ENCODE measurements at places on chromosomes 7 and 10.

- DNase-seq: no peak
Observed at GRCh38 chr7:21071561-21072501, 285.1 kb upstream of the SP8 start.

- no peak for DNase-seq
Observed at GRCh38 chr7:84614821-84615501, 420.4 kb upstream of the SEMA3A start.

- no peak for DNase-seq
Observed at GRCh38 chr10:133529576-133529946, 2.4 kb downstream of the CYP2E1 start.

- DNase-seq: no peak
Observed at GRCh38 chr10:128476845-128477244, 350.6 kb upstream of the MKI67 start.

DNA sequence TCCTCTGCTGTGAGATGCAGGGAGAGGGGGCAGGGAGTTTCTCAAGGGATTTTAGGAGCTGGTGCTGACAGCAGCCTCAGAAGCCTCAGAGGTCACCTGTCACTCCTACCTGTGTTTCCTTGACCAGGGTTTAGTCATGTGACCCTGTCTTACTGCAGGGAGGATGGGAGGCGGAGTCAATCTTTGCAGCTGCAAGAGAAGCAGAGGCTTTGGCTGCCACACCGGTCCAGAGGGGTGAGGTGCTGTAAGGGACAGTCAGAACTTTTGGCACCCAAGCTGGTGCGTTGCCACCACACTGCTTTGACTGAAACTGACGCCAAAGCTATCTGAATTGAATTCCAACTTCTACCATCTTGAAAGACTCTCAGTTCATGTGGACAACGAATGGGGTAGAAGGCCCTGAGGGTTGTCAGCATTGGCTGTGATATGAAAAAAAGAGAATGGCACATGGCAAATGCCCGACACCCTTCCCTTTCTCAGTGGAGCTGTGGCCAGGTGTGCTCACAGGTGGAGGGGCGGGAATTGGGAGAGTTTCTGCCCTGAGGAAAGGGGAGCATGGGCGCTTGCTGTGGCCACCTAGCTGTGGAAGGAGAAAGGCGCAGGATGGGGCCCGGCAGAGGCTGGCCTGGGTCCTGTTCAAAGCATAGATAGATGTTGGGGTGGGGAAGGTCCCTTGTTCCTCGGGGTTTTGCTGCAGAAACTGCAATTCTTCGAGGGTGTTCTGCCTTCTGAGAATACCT lies 69.3 kb downstream of the ARHGAP22 start:
- DNase-seq: no peak

GRCh38 chr7:159114096-159114495 lies 30.6 kb downstream of the VIPR2 start:
- DNase-seq: no peak

- no peak for DNase-seq
Observed at GRCh38 chr7:7323921-7324320, 141.6 kb downstream of the C1GALT1 start.

DNA sequence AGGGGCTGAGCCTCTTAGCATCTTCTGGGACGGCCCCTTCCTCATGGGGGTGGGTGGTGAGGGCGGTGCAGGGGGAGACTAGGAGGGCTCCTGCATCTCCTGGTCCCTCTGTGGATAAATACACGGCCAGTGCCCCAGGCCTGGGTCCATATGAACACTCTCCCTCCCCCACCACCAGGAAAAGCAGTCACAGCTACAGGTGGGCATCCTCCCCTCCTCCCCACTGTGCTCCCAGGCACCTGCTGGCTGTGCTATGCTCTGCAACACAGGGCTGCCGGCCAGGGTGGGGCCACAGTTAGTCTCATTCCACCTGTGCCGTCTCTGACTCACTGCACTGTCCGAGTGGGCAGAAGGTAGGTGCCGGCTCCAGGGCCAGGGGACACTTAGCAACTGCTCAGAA lies 87.3 kb upstream of the INSIG1 start:
- DNase-seq: no peak

GRCh38 chr10:100006243-100006886 lies 3.4 kb downstream of the DNMBP start:
- no peak for DNase-seq

GRCh38 chr7:103879411-103879810 lies 110.0 kb downstream of the RELN start:
- DNase-seq: no peak

GRCh38 chr7:74483402-74484336 lies 30.0 kb downstream of the GTF2IRD1 start:
- no peak for DNase-seq

- no peak for DNase-seq
Observed at GRCh38 chr10:30645340-30645827, 15.8 kb upstream of the LYZL2 start.

DNA sequence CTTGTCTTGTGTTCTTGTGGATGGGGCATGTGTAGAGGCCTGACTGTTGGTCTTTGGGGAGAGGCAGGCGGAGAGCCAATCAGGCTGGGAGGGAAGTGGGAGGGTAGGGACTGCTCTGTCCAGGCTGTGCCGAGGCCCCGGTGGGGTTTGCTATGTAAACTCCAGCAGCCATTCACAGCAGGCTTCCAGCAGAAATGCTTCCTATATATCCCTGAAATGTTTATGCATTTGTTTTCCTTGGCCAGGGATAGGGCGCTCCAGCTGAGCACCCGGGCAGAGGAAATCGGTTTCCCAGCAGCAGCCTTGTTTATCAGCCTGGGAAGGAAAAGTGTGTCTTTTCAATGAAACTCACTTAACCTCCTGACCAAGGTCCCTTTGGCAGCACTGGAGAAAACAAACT lies 18.3 kb upstream of the AQP1 start:
- DNase-seq: no peak

DNA sequence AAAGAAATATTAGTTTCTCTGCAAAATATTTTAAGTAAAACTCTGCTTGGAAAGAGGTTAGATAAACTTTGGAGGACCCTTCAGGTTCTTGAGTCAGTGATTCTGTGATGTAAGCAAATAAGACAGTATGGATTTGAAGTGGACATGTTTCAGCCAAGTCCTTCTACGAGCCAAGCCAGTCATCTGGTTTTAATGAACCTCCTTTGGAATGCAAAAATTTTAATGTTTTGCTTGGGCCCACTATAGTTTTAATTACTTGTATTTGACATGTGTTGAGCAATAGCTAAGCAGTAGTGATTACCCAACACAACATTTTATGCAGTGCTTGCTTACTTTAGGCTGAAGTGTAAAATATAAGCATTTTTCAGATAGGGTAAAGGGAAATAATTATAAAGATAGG lies 296.3 kb upstream of the SEMA3D start:
- no peak for DNase-seq

- DNase-seq: no peak
Observed at GRCh38 chr7:22841954-22842353, 19.3 kb upstream of the TOMM7 start.

GRCh38 chr10:79605308-79605707 lies 5.4 kb upstream of the SFTPA1 start:
- DNase-seq: no peak

DNA sequence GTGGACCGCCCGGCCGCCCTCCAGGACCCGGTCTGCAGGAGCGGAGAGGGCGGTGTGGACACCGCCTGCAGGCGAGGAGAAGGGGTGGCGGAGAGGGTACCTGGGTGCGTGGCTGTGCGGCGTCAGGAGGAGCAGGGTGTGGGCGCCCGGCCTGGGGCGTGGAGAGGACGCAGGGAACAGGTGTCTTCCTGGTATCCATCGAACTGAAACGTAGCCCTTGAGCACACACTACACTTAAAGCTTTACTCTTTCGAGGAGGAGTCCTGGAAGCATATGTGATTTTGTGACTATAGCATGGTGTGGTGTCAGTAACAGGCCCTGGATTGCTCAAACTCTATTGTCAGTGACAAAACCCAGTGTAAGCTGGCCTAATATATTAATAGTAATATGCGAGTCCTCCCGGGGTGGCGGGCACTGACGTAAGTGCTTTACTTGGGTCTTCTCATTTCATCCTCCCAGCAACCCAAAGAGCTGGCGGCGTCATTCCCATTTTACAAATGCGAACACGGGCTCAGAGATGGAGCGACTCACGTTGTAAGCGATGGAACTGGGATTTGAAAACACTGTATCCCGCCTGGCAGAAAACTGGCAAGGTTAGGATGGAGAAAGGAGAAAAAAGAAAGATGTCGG lies 508 bp upstream of the TECPR1 start:
- no peak for DNase-seq

DNA sequence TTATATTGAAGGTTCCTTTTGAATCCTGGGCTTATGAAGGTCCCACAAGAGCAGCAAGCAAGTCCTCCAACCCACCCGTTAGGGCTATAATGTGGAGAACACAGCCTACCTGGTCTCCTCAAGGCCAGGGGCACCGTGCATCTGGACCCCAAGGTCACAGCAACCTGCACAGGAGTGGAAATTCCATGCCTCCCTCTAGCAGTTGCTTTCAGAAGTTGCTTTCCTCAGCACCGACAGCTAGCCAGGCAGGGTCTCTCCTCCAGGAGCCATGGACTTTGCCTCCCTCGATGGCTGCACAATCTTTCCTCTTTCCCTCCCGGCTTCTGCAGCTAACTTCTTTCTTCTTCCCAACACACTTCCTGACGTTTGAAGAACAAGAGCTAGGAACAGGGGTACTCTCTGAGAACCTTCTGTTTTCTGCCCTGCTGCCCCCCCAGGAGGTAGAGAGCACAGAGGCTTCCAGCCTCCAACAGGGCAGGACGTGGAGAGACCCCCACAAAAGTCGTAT lies 149.8 kb downstream of the PTPN20 start:
- no peak for DNase-seq

DNA sequence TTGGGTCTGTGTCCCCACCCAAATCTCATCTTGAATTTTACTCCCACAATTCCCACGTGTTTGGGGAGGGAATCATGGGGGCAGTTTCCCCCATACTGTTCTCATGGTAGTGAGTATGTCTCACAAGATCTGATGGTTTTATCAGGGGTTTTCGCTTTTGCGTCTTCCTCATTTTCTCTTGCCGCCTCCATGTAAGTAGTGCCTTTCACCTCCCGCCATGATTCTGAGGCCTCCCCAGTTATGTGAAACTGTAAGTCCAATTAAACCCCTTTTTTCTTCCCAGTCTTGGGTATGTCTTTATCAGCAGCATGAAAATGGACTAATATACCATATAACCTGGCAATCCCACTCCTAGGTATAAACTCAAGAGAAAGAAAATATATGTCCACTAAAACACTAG lies 25.9 kb upstream of the SP4 start:
- DNase-seq: no peak

DNA sequence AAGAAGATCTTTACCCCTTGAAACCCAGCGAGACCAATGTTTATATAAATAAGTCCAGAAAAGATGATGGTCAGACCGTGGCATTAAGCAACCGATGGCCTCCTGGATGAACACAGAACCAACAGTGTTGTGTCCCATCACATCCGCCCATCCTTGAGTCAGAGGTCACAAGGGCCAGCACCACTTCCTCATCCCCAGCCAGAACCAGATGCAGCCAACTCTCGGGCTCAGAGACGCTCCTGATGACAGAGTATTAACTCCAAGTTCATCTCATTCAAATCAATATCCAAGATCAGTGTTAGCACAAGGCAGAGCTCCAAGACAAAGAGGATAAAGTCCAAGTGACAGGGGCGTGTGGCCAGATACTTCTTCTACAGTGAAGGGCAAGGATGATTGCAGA lies 63.5 kb downstream of the FAM53B start:
- DNase-seq: no peak

GRCh38 chr10:65818990-65819389 lies 1106.8 kb upstream of the LRRTM3 start:
- DNase-seq: no peak

All from NCI-H1694 treated with DMSO at 0.1 percent for 48 hours (cell line).